Activated naive CD8-positive, alpha-beta T cell treated with anti-CD3 and anti-CD28 coated beads, Interleukin-2, amount 10 ng/mL, durations not matched to agents 7 days and 5 days (primary cell): ENCODE measurements at places on chromosomes 5 and 9. TPM values are rescaled to one million over a fixed set of nuclear protein-coding genes. Genes with fewer than 3 reads are reported as not detected.
A peak's percentile ranks its signal among the peaks of the same experiment; 100 is the strongest.

The SLC6A7 gene
- total RNA-seq, result not detected

The SPATA31E1 gene
- not detected for total RNA-seq

The UGT3A1 gene
- not detected for total RNA-seq

The IRX1 gene
- not detected for total RNA-seq

The ARAP3 gene
- total RNA-seq, result 17.0 TPM

The NR4A3 gene
- 1.2 TPM for total RNA-seq

The SHOC1 gene
- total RNA-seq, result not detected

The OR13J1 gene
- not detected for total RNA-seq

The PCDHGB2 gene
- total RNA-seq, result 0.64 TPM

The SOHLH1 gene
- not detected for total RNA-seq

The IL7R gene
- total RNA-seq, result 891 TPM

The ZNF366 gene
- not detected for total RNA-seq

The ANKRD34B gene
- total RNA-seq, result not detected

The REEP2 gene
- 1.5 TPM for total RNA-seq

The PPP3R2 gene
- total RNA-seq, result not detected

DNA sequence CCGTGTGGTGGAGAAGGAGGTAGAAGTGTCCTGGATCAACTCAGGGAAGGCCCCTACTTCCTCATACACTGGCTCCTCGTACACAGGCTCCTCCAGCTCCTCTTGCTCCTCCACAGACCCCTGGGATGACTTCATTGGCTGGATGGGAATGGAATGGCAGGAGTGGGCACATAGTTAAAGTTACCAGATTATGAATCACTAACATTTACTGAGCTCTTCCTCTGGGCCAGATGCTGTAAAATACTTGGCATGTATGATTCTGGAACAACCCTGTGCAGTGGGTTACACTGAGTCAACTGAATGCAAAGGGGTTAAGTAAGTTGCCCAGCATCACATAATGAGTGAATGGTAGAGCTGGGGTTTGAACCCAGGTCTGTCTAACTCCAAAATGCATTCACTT, 3.1 kb upstream of the FCHSD1 start:
- no peak for DNase-seq

- no peak for DNase-seq
Observed at GRCh38 chr9:115781070-115781736, 372.4 kb upstream of the PAPPA start.

GRCh38 chr9:114968671-114969070, 38.3 kb upstream of the TNFSF8 start:
- no peak for DNase-seq

GRCh38 chr5:135466178-135467050, 14.3 kb upstream of the TIFAB start:
- peak; percentile 76 for DNase-seq

DNA sequence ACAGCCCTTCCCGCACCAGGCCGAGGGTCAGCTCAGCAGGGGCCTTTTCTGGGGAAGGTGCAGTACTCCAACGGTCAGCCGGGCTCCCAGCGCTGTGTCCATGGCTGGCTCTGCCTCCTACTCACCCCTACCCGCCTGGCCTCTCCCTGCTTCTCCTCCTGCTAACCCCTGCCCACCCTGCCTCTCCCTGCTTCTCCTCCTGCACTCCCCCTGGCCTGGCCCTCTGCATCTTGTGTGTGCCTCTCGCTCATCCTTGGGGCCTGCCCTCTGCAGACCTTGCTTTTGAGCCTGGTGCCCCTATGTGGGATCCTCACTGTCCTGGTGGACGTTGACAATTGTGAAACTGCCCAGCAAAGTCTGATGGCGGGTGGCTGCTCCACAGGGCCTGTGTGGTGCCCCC, 274.6 kb upstream of the IRX2 start:
- DNase-seq, result no peak

- DNase-seq, result no peak
Observed at GRCh38 chr9:93030642-93031628, 27.6 kb upstream of the SUSD3 start.

DNA sequence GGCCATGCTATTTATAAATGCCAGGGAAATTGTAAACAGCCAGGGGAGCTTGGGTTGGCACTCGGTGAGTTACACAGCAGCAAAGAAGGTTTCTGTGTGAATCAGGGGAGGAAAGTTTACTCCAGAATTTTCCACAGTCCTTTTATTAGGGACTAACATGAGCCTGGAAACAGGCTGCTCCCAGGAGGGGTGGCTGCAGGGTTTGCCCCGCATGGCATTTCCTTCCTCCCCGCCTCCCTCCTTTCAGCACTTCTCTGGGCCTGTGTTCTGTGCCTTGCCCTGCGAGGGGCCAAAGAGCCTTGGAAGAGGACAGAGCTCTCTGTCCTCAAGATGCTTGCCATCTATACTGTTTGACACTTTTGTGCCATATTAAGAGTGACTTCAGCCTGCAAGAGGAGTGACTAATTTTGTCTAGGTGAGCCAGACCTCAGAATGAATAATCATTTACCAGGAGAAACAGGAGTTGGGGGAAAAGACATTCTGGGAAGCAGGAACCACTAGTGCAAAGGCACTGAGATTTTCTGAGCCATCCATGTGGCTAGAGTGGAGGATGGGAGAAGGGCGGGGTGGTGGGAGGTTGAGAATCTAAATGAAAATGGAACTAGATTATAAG, 1.8 kb downstream of the GSN start:
- no peak for DNase-seq

DNA sequence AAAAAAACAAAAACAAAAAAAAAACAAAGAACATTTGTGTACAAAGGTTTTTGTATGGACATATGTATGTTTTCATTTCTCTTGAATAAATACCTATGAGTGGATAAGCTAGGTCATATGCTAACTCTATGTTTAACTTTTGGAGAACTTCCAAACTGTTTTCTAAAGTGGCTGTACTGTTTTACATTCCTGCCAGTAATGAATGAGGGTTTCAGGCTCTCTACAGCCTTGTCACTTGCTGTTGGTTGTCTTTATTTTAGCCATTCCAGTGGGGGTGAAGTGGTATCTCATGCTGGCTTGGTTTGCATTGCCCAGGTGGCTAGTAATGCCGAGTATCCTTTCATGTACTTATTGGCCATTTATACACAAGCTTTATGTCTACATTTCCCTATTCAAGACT, 9.1 kb upstream of the TRIO start:
- no peak for DNase-seq

- DNase-seq, result no peak
Observed at GRCh38 chr5:16784843-16785791, 151.0 kb downstream of the MYO10 start.

GRCh38 chr5:127854520-127854919, 151.3 kb downstream of the CCDC192 start:
- no peak for DNase-seq

- DNase-seq, result no peak
Observed at GRCh38 chr9:99226054-99226453, 4.0 kb downstream of the SEC61B start.

DNA sequence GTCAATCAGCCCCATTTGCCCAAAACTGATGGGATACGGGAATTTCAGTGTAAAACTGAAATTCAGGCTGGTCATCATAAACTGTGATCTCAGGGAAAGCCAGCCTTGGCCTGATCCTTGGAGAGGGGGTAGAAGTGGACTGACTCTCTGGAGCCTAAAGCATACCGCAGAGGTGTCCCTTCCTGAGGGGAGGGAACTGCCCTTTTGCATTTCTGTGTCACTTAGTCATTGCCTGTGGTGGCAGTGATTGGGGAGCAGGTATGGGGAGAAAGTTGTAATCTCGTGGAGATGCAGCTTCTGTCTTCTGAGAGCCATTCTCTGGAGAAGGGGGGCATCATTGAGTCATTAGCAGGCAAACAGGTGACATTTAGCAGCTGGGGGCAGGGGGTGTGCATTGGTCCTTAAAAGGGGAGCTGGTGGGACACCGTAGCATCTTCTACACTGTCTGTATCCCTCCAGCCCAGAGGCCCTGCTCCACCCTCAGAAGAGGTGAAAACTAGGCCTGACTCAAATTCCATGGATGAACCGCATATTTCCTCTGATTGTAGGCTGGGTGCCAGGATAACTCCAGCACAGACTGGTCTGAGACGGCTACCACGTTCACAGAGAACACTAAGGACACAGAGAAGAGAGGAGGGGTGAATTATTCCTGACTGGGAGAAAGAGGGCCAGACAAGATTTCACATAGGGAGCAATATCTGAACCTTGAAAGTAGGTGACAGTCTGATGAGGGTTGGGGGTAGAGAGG, 143.3 kb downstream of the SEC61B start:
- DNase-seq, result no peak
